ENCODE measurements at places on chromosomes 11 and 22.
A peak's percentile ranks its signal among the peaks of the same experiment; 100 is the strongest.

GRCh38 chr11:119480380-119481020, 57.5 kb upstream of the THY1 start:
- DNase-seq, result no peak

- peak; percentile 33 for DNase-seq
Observed at GRCh38 chr11:57515332-57516060, at the start of gene SLC43A1. Gene SLC43A1 (minus strand): TSS chr11:57515702. CDS start chr11:57514111, 1,591 bp downstream.

- no peak for DNase-seq
Observed at GRCh38 chr11:606245-606644, 9.5 kb downstream of the IRF7 start.

- DNase-seq, result no peak
Observed at GRCh38 chr11:95517453-95517852, 272.1 kb downstream of the FAM76B start.

GRCh38 chr11:70128435-70128906, 50.4 kb downstream of the ANO1 start:
- no peak for DNase-seq

- DNase-seq, result no peak
Observed at GRCh38 chr22:32776802-32777201, 24.7 kb upstream of the TIMP3 start.

All from neural crest cell (in vitro differentiated cells).